ENCODE measurements at places on chromosomes 5 and 9.

DNA sequence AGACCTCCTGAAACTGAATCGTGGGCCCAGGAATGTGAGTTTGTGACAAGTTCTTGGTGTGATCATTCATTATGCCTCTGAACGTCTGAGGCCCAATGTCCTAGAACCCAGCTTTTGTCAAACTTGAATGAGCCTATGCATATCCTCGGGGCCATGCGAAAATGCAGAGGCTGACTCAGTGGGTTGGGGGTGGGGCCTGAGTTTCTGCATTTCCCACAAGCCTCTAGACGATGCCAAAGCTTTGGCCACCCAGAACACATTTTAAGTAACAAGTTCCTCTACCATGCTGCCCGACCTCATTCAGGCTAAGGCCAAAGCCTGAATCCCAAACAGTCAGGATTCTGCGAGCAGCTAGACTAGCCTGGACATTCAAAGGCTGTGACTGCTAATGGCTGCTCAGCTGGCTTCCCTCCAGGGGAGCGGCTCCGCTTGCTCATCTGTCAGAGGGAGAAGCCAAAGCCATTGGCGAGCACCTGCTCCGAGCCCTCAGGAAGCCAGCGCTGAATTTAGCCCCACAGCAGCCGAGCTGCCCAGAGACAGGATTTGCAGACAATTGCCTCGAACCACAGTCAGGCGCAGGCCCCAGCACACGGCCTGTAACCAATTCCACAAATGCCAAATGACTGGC lies 177.5 kb downstream of the ZDHHC21 start:
- no peak for DNase-seq

- no peak for DNase-seq
Observed at GRCh38 chr5:36640949-36641348, 34.5 kb downstream of the SLC1A3 start.

GRCh38 chr9:79164406-79164805 lies 407.4 kb upstream of the TLE4 start:
- DNase-seq = no peak

DNA sequence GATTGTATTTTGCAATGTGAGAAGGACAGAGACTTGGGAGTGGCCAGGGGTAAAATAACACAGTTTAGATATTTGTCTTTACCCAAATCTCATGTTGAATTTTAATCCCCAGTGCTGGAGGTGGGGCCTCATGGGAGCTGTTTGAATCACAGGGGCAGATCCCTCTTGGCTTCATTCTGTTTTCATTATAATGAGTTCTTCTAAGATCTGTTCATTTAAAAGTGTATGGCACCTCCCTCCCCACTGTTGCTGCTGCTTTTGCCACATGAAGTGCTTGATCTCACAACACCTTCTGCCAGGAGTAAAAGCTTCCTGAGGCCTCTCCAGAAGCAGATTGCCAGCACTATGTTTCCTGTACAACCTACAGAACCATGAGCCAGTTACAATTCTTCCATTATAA lies 28.1 kb downstream of the COX7C start:
- no peak for DNase-seq

DNA sequence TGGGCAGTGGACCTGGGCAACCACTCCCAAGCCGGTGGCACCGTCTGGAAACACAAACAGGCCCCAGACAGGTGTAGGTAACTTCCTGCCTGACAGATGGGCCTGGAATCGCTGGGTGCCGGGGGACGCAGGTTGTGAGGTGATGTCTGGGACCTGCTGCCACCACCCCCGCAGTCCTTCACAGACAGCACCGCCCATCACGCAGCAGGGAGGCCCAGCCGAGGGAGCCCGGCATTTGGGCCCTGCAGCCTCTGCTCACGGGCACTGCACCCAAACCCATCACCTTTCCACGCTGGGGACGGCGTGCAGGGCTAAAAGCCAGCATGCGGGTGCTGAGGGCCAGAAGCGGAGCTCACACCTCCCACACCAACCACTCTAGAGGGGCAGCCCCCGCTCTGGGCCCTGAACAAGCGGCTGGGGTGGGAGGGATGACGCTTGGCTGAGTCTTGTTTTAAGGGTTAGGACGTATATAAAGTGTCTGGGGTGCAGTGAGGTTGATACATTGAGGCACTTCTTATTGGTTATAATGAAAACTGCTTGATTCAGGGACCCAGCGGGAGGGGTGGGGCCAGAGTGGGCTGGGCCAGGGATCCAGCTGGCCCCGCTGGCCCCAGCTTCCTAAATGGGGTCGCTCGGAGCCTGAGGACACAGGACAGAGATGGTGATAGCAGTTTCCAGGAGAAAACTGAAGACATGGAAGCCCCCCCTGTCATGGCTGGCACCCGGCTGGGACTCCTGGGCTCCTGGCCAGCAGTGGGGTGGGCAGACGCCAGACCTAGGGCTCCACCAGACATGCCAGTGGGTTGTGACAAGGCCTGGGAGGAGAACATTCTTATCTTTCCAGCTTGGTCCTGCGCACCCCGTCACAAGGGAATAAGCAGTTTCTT lies 11.3 kb downstream of the MYMK start:
- no peak for DNase-seq

DNA sequence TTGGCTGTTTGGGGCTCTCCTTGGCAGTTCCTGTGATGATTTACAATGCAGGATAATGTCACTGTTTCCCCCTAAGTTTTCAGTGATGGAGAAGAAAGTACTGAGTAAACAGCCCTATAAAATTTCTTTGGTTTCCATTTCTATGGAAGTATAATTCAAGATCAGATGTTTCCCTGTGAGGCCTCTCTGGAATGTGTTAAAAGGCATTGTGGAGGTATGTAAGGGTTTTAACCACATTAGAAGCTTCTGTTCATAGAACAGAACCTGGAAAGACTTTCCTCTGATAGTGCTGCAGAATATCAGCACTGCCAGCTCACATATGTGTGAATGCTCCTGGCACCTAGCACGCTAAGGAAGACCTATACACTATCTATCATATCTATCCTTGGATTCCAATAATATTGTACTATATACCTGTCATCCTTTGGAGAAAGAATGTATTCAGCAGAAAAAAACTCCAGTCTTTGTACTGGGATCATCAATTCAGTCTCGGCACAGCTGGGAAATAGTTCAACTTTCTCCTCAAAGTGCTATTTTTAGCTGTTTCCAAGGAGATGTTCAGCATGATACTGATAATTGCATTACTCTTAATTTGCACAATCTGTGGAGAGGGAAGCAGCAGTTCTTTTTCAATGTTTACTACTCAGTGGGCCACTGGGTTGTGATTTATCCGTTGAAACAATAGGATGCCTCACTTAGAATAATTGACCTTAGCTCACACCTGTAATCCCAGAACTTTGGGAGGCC lies 21.9 kb downstream of the TTC1 start:
- DNase-seq = no peak

- no peak for DNase-seq
Observed at GRCh38 chr9:118281772-118282171, 577.6 kb downstream of the TLR4 start.

DNA sequence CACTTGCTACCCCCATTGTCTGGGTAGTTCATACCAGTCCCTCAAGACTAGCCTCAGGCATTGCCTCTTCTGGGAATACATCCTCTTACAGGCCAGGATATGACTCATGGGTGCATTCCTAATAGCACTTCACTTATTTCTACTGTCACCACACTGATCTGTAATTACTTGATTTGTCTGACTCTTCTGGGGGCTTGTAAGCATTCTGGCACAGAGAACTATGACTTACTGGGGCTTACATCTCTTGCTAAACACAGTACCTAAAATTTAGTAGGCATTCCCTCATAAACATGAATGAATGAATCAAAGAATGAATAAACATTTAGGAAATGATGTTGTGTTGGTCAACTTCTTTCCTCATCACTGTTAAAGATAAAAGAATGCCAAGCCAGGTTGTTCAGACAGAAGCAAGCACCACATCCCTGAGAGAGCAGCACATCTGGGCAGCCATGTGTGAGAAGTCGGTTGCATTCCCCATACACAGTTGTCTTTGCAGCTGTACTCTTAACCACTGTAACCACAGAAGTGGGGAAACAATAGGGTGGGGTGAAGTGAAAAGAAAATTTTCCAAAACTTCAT lies 27.6 kb downstream of the IL7R start:
- no peak for DNase-seq

GRCh38 chr5:32020271-32020670 lies 153.8 kb downstream of the GOLPH3 start:
- no peak for DNase-seq

DNA sequence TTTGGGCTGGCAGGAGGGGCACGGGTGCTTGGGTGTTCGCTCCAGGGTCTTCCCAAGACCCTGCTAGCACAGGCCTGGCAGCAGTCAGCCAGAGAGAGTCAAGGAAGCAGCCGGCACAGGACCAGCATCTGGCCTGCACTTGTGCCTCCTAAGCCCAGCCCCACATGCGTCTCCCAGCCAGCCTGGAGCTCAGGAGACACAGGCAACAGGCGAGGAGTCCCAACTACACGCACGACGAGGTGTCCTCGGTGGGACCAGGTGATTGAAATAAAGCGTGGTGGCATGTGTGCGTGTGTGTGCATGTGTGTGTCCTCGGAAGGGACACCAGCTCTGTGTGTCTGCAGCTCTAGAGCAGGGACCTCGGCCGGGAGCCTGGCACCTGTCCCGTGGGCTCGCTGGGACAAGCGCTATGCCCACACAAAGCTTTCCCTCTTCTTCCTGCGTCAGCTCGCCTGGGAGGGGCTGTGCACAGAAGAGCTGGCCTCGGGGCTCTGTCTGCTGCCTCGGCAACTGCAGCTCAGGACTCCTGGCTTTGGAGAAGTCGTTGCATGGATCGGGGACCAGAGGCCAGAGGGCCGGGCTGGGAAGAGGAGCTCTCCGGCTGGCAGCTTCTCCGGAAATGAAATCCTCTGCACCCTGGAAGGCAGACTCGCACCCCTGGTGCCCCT lies 14.7 kb upstream of the SLC9A3 start:
- no peak for DNase-seq

GRCh38 chr9:83405759-83406158 lies 132.4 kb downstream of the FRMD3 start:
- DNase-seq = no peak

DNA sequence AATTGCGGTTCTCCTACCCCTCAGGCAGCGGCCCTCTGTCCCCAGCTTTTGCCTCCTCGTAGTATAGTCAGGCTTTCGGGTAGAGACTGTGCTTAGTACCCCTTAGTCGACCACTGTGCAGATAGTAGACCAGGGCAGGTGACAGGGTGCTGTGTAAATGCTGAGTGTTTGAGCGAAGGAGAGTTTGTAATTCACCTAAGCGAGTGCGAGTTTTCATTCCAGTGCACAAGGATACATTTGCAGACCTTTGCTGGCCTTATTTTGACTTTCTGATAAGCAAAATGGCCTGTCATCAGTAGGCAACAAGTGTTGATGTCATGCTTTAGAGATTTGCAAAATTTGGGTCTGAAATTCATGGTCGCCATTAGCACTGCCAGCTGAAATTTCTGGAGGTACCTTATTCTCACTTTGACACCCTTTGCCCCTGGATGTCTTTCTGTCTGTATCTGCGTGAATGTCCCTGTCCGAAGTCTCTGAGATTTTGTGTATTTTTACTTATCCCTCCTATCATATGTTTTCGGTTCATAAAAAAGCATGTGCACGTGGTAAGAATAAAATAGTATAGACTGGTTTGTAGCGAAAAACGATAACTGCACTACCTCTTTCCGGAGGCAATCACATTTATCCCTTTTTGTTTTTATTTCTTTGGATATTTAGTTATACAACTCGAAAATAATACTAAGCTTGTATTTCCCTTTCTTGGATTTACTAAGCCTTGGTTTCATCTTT lies 1.9 kb downstream of the LMNB1 start:
- DNase-seq = no peak

DNA sequence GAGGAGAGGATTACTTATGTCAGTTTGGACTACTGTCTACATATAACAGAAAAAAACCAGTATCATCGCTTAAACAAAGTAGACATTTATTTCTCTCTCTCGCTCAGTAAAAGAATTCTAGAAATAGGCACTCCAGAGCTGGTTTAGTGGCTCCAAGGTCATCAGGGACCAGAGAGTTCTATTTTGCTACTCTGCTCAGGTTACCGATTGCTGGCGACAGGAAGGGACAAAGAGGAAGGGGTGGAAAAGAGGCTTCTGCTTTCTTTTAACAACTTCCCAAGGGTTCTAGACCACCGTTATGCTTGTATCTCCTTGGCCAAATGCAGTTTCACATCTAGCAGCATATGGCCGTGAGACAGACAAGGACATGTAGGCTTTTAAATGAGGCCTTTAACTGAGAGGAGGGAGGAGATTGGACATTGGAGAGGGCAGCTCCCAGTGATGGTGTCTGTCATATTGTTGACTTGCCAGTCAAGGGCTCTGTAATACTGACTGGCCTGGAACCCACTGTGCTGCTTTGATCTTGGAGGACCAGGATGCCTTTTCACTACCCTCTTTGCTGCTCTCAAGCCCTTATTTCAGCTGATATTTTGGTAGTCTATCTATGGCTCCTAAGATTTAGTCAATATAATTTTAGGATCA lies 15.6 kb upstream of the DCP2 start:
- no peak for DNase-seq

- no peak for DNase-seq
Observed at GRCh38 chr5:136058039-136058971, 29.5 kb downstream of the TGFBI start.

- no peak for DNase-seq
Observed at GRCh38 chr9:24096756-24097155, 270.7 kb upstream of the ELAVL2 start.

DNA sequence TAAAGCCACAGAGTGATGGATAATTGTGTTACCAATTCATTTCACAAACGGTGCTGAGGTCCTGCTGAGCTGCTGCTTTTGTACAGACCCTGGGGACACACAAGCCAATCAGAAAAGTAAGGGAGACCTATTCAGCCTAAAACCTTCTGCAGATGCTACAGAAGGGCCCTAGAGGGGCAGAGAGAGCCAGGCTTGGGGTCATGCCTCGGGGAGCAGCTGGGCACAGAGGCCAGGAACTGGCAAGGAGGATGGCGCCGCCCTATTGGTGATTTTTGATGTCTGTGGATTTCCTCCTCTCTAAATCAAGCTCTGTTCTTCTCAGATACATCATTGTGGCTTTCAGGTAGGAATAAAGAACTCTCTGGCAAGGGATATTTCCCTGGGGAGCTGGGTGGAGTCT lies 181.9 kb downstream of the ZNF462 start:
- no peak for DNase-seq

DNA sequence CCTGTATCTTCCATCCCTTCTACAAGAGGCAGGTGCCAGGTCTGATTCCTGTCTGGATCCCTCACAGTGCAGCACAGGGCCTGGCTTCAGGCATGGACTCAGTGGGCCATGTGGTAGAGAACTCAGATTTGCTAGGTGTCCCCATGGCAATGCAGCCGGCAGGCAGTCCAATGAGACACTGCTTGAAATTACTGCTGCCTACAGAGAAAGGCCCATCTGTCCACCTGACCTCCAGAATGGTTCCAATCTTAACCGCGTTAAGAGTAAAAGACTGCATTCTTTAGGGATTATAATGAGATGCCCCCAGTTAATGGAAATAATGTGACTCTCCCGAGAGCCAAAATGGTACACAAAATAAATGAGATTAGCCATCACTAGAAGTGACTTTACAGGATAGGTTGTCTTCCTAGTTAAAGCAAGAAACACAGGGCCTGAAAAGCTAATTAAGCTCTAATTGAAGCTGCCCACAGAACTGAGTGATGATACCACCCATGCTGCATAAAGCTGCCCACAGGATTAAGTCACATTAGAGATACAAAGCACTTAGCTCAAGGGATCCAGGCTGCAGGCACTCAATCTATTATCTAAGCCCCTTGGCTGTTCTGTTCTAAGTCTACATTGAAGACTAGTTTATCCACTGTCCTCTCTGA lies 11.4 kb downstream of the FAM193B start:
- no peak for DNase-seq

GRCh38 chr9:133375724-133376654 lies at the start of the genes STKLD1 and SURF4:
Gene STKLD1, plus strand, starts transcription at chr9:133376366. Its CDS starts 108 bp downstream, at chr9:133376474.
Gene SURF4, minus strand, starts transcription at chr9:133376060. Its CDS starts 91 bp downstream, at chr9:133375969.
- peak; percentile 82 for DNase-seq
